Stimulated activated CD8-positive, alpha-beta memory T cell treated with anti-CD3 and anti-CD28 coated beads, Interleukin-7, amount 100 ng/mL, for 1 hour (primary cell): ENCODE measurements at places on chromosomes 2 and 18.

- DNase-seq = no peak
Measured at GRCh38 chr2:236637686-236638569, 68.3 kb downstream of the ACKR3 start.

DNA sequence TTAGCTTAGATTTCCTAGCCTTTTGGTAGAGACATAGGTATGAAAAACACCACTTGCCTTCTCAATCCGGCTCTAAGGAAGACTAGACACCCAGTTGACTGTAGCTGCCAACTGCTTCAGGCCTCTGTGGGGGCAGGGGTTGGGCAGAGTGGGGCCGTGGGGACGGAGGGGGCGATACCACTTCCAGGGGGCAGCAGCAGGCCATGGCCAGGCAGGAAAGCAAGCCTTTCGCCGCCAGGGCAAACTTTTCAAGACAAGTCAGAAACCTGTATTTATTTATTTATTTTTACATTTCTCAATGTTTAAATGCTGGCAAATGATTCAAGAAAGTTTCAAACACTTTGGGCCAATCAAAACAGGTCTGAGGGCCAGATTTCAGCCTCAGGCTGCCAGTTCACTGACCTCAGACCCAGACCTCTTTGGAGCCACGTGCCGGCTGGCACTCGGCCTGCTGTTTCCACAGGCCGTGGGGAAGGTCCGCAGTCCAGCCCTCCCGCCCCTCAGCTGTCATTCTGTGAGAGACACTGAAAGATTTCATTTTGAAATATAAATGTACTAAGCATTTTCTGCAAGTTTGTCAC lies 63.8 kb downstream of the MEX3C start:
- no peak for DNase-seq

DNA sequence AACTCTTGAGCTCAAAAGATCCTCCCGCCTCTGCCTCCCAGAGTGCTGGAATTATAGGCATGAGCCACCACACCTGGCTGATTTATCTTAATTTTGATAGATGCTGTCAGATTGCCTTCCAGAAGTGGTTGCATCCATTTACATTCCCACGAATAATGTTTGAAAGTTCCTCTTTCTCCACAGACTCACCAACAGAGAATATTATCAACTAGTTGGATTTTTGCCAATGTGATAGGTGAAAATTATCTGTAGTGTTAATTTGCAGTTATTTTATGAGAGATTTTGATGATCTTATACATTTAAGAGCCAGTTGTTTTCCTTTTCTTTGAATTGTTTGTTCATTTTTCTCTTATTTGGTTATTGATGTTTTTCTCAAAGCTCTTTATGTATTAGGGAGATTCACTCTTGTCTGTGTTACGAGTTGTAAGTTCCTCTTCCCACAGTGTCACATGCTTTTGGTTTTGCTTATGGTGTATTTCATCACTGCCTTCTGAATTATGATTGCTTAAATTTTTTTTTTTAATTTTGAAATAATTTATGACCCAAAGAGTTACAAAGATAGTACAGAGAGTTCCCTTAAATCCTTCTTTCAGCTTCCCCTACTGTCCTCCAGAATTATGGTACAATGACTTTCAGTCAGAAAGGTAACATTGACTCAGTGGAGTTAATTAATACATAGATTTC lies 20.7 kb upstream of the NT5DC4 start:
- no peak for DNase-seq

DNA sequence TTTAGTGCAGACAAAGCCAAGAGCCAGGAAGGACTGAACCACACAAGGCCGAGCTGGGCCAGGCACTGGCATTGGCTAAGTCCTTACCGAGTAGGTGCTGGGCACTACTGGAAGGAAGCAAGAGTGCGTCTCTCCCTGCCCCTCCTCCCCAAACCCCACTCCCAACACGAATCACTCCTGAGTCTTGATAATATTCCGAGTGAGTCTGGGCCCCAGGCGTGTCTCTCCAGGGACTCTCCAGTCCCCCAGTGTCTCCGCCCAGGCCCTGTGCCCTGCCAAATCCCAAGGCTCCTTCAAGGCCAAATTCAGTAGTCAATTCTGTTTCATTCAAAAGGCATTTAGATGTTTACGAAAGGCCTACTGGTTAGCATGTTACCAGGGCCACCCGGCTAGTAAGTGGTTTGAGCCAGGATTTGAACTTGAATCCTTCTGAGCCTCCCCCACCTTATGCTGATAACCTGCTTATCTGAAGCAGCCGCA lies 82.8 kb downstream of the GLI2 start:
- DNase-seq = no peak

- no peak for DNase-seq
Measured at GRCh38 chr2:58064086-58064485, 17.5 kb downstream of the VRK2 start.

DNA sequence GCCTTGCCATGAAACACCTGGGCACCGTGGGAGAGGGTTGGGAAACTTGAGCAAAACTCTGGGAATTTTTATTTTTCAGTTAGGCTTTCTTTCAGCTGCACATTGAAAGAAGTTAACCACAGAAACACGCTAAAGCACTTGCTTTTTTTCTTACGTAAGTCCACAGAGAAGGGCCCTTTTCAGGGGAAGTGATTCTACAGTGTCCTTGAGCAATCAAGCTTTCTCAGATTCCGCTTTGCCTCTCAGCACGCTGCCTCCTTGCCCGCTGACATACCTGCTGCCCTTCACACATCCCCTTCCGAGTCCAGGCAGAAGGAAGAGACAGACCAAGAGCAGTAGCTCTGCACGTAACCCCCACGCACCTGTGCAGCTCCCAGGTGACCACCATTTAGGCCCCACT lies 135.5 kb upstream of the MYT1L start:
- DNase-seq = no peak

DNA sequence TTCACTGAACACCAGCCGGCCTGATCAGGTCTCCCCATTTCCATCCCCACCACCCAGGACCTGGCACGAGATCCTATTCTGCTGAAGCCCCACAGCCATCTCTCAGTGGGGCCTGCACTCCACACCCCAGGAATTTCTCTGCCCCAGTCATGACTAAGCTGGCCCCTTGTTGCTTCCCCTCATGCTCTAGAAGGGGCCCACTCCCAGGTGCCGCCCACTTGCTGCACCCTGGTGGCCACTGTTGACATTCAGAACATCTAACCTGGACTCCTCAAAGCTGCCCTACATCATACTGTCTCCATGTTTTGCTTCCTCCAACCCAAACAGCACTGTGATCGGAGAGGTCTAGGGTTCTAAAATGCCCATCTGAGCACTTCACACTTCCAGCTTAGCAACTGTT lies 90.7 kb upstream of the KLHL29 start:
- DNase-seq = no peak

DNA sequence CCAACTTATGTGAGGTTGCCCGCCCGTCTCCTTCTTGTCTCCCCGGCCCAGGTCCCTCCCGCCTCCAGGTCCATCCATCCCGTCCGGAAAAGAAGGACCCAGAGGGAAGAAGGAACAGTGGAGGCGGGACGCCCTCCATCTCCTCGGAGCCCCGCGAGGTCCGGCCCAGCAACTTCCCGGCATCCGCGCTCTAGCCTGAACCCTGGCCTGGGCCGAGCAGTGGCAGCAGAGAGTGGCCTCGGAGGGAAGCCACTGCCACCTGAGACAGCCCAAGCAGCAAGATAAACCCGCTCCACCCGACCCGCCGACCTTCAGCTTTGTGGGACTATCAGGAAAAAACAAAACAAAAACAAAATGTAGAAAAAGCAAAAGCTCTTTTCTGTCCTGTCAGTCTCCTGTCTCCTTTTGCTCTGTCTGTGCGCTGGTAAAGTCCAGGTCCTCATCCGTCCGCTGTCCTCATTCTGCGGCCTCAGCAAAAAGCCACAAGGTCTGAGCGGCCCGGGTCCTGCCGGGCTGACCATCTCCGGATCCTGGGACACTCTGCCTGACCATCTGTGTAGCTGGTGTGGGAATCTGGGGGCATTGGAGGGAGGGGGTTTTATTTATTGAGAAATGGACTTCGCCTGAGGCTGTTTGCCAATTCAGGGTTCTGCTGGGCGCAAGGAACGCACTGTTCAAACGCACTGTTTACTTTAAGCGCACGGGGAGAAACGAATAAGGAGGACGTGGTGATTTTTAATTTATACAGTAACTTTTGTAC lies 3.1 kb downstream of the DLX1 start:
- no peak for DNase-seq

- DNase-seq = no peak
Measured at GRCh38 chr18:57518533-57518932, 68.0 kb downstream of the FECH start.
